Cardiac fibroblast (primary cell): ENCODE measurements at places on chromosomes 16 and 17.
A peak's percentile ranks its signal among the peaks of the same experiment; 100 is the strongest.

- no peak for DNase-seq
Observed at GRCh38 chr16:53356478-53357207, 77.6 kb upstream of the RBL2 start.

GRCh38 chr16:84940670-84941551 is 70.4 kb downstream of the ZDHHC7 start:
- DNase-seq, result peak; percentile 33

DNA sequence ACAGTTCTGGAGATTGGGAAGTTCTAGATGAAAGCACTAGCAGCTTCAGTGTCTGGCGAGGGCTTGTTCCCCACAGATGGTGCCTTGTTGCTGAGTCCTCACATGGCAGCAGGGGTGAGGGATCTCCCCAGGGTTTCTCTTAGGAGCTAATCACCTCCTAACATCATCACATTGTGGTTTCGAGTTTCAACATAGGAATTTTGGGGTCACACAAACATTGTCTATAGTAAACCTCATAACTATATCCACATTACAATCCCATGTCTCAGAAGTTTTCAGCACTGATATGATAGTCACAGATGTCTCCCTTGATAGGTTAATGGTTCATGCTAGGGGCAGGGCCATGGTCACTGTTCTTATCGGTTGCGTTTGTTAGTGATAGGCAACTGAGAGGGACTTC is 13.8 kb downstream of the CLUAP1 start:
- DNase-seq, result no peak

GRCh38 chr16:90012991-90013745 is 6.1 kb downstream of the DBNDD1 start:
- DNase-seq, result no peak

GRCh38 chr17:17606416-17607000 is 15.0 kb upstream of the PEMT start:
- no peak for DNase-seq
